Stimulated activated naive CD8-positive, alpha-beta T cell treated with anti-CD3 and anti-CD28 coated beads, Interleukin-15, amount 100 ng/mL, for 72 hours (primary cell): ENCODE measurements at places on chromosomes 7 and 10.
A peak's percentile ranks its signal among the peaks of the same experiment; 100 is the strongest.

DNA sequence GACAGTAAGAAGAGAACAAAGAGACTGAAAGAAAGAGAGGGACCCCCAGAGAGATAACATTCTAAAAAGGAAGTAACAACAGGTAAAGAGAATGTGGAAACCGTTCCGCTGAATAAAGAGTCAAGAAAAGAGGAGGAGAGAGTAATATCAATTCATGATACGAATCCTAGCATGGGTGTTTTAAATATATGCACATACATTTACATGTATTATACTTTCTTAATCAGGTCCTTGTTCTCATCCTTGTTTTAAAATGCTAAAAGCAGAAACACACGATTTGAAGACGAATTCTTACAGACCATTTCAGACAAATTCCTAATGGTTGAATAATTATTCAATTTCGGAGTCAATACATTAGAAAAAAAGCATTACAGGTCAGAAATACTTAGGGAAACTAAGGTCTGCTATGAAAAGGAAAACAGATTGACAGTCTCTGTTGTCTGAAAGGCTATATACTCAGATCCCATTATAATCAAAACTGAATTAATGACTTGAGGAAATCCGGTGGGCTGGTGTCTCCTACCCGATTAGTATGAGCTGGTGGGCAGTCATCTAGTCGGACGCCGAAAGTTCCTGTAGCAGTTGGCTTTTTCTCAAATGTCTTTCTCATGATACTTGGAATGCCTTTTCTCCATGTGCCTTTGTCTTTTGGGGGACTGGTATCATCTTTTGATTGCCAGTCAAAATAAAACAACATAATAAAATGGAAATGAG lies 127.3 kb downstream of the ARHGAP21 start:
- no peak for DNase-seq

DNA sequence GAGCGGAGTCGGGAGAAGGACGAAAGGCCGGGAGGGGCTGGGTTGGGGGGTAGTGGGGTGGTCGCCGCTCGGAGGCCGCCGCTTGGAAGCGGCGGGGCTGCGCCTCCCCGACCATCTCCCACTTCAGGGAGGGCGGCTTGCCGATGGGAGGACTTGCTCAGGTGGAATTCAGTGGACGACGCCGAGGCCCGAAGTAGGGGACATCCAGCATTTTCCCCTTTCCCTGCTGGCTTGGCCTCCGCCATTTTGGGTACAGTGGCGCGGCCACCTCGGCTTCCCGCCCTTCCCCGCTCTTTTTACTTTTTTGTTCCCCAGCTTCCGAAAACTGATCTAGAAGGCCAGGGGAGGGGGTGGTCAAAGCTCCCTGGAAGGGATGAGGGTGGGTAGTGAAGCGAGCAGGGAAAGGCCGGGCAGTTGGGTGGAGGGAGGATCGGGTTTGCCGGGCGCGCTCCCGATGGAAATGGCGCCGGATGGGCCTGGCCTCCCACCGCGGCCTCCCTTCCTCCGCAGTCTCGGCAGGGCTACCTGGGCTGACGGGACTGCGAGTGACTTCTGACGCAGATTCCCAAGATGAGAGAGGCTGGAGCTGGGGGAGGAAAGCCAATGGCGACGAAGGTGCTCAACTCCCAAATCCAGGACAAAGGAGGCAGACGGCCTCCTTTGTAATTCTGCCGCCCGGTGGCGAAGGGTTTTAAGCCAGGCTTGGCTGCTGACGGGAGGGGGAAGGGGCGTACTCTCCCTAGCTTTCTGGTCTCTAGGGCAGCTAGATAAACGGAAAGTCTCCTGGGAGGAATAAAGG lies at the start of gene PBLD:
TSS of gene PBLD (minus strand) at position 670 of the 799 bp plus-strand sequence. CDS start 26,084 bp downstream, outside the sequence.
- DNase-seq: peak; percentile 65

DNA sequence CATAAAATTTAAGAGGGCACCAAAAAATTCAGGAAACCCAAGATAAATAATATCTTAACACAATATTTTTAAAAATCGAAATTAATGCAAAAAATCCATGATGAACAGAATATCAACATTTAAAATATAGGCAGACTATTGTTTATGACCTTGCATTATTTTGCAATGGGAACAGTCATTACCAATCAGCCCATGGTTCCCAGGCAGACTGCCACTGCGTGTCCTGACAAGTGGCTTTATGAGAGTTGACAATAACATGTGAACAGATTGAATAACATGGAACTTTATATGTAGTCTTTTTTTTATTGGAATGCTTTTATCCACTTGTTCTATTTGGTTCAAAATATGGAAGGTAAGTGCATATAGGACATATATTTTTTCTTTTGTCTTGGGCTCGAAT lies 3.1 kb upstream of the AVPI1 start:
- no peak for DNase-seq

GRCh38 chr10:16449454-16449853 lies 12.6 kb downstream of the PTER start:
- DNase-seq: no peak
